Effector memory CD8-positive, alpha-beta T cell (primary cell): ENCODE measurements at places on chromosomes 2 and 18.
A peak's percentile ranks its signal among the peaks of the same experiment; 100 is the strongest.

GRCh38 chr18:3758531-3758930 lies 308.6 kb downstream of the TGIF1 start:
- no peak for DNase-seq

GRCh38 chr2:105797298-105797819 lies 52.6 kb downstream of the NCK2 start:
- peak; percentile 38 for DNase-seq

- DNase-seq, result no peak
These were observed 343.8 kb downstream of the EPHA4 start for GRCh38 chr2:221228214-221228769.

- DNase-seq, result no peak
These were observed 163.0 kb downstream of the MREG start for GRCh38 chr2:215850380-215850779.

DNA sequence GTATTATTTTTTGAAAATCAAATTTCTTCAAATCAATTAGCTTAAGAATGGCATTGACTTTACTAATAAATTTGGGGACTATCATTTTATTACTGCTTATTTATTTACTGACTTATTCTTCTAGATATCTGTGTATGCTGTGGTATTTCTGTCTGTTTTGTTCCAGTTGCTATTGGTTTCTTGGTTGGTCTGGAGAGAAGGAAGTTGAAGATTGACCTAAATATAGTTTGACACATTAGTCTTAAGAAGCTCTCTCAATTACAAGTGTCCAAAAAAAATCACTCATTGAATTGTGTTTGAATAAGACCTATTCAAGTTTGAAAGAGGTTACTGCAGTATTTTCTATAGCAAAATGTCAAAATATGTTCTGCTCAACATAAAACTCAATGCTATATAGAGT lies 153.3 kb upstream of the KYNU start:
- no peak for DNase-seq

- DNase-seq, result no peak
These were observed 355.9 kb downstream of the EIPR1 start for GRCh38 chr2:3021720-3022119.

GRCh38 chr2:105701042-105701441 lies 43.7 kb upstream of the NCK2 start:
- no peak for DNase-seq

DNA sequence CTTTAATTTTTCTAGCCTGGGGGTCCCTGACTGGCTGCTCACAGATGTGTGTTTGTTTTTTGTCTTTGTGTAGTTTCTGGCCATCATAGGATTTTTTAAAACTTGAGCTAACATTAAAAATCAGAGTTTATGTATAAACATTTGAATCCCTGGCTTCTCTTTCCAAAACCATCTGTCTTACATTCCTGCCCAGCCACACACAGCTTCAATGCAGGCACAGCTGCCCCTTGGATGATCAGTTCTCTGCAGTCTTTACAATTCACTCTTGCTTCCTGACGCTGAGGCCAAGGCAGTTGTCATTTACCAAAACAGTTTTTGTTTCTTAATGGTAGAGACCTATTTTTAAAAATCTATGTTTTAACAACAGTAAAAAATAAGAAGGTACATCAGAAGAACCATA lies 169.2 kb upstream of the LRRTM1 start:
- no peak for DNase-seq

DNA sequence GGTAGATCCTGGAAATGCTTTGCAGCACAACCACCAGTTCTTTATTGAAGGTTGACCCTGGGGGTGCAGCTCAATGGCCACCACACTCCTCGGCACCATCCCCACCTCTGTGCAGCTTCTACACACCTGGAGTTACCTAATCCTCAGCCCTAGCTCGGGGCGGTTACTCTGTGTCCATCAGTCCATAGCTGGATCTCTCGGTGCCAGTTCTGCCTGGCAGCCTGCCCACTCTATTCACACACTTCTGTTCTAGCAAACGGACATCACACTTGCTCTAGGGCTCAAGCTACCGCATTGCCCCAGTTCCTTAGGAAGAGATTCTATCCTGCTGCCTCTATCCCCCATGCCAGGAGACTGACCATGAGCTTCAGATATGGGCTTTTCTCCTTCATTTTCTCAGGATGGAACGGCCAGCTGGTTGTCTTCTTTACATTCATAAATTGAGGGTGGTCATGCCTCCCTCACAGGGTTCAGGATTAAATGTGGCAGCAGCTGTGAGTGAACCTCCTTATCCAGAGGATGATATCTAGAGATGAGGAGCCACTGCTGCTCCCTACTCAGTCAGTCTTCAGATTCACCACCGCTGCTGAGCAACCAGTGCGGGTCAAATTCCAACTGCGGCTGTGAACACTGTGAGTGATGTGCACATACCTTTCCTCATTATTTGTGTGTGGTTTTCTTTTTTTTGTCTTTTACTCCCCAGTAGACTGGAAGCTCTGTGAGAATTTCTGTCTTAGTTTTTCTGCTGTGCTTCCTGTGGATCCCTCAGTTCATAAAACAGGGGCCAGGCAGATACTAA lies 66.9 kb upstream of the TRIB2 start:
- no peak for DNase-seq

DNA sequence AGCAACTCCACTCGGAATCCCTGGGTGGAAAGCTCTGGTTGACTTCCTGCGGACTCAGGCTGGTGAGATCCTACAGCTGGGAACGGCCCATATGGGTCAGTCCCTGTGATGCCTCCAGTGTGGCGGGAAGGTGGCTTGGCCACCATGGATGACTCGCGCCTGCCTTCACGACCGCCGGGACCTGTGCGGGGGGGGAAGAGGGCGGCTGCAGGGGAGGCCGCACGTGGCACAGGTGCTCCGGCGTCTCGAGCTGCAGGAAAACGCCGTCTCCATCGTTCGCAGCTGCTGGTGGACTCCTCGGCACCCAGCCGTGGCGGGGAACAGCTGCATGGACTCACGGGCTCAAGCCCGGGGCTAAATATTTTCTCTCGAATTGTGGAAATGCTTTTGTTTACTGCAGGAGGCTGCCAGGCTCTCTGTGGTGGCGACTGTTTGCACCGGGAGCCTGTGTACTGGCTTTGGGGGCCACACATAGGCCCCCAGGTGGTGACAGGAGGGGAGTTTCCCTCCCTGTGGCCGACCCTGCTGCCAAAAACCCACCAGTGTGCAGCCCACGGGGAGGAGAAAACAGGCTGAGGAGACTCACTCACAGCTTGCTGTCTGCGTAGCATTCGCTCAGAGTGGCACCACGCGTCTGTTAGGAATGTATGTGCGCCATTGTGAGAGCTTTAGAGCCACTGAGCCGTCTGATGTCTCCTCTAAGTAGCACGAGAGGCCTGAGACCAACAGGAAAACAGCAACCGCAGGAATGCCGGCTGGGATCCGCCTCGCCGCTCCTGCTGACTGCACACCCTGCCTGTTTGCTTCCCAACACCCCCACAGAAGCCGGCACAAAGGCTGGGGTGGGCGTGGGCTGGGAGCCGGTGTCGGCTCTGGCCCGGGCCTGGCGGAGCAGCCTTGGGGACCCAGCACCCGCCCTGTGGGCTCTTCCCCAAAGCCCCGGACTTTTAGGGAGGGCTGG lies 89.2 kb downstream of the NFATC1 start:
- DNase-seq, result no peak

GRCh38 chr2:3741867-3742602 lies 38.7 kb downstream of the DCDC2C start:
- no peak for DNase-seq

DNA sequence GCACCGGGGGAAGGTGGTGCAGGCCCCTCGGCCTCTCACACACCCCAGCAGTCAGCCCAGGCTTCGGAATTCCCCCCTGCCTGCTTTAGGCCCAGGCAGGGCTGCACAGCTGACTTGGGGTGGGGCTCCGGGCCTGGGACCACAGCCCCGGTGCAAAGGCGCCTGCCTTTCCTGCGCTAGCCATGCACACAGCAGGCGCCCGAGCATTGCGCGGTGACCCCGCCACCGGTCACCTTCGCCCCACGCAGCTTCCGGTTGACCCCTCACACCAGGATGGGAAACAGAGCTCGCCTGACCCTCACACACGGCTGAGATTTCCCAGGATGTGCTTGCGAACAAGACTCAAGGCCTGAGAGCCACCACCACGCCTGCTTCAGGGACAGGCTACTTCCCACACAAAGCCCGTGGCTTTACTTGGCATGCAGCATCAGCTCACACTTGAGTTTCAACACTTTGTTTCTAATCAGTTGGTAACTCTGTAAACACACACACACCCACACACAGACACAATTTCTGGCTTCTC lies 46.0 kb downstream of the SLC66A2 start:
- DNase-seq, result no peak

GRCh38 chr18:23515911-23516546 lies 12.7 kb downstream of the RMC1 start:
- DNase-seq, result peak; percentile 71

GRCh38 chr18:49206717-49207116 lies 253.7 kb downstream of the DYM start:
- no peak for DNase-seq

DNA sequence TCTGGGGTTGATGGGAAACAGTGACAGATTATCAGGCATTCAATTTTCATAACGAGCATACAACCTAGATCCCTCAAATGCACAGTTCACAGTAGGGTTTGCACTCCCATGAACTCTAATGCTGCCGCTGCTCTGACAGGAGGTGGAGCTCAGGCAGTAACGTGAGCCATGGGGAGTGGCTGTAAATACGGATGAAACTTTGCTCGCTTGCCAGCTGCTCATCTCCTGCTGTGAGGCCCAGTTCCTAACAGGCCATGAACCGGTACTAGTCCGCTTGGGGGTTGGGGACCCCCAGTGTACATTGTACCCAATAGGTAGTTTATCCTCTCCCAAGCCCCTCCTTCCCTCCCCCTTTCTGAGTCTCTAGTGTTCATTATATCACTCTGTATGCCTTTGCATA lies 94.6 kb downstream of the PTH2R start:
- DNase-seq, result no peak

GRCh38 chr2:28053597-28053996 lies 163.1 kb downstream of the BABAM2 start:
- DNase-seq, result no peak

- no peak for DNase-seq
These were observed 78.4 kb downstream of the CCDC93 start for GRCh38 chr2:117935456-117935855.

GRCh38 chr18:49072940-49073339 lies 122.2 kb upstream of the SMAD7 start:
- DNase-seq, result no peak

DNA sequence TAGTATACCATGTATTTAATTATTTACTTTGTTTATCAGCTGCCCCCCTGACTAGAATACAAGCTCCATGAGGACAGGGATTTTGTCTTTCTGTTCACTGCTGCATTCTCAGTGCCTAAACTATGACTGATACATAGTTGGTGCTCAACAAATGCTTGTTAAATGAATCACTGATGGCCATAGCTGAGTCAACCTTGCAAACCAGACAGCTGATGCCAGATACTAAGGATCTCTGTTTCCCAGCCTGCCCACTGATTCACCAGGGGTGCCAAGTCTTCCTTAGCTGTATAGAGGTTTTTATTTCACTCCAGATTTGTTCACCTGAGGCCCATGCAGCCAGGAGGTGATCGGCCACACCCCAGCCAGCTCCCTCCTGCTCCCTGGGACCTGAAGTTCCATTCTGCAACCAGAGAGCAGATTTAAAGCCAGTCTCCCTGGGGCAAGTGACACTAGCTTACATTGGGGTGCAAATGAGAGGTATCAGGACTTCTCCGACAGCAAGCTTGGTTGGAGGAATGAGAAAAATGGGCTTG lies 92.2 kb downstream of the C1QL2 start:
- DNase-seq, result no peak

DNA sequence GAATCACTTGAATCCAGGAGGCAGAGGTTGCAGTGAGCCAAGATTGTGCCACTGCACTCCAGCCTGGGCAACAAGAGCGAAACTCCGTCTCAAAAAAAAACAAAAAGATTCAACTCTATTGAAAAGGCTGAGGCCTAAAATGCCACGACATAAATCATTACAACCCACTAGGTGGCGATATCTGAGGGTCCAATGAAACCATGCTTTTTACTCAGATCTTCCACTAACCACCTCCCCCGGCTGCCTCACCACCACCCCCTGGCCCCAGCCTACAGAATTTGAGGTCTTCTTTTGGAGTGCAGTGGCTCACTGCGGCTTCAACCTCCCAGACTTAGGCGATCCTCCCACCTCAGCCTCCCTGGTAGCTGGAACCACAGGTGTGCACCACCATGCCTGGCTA lies 57.5 kb downstream of the AP1S3 start:
- peak; percentile 38 for DNase-seq

- DNase-seq, result peak; percentile 57
These were observed 35.5 kb upstream of the CTDP1 start for GRCh38 chr18:79644006-79644665.

DNA sequence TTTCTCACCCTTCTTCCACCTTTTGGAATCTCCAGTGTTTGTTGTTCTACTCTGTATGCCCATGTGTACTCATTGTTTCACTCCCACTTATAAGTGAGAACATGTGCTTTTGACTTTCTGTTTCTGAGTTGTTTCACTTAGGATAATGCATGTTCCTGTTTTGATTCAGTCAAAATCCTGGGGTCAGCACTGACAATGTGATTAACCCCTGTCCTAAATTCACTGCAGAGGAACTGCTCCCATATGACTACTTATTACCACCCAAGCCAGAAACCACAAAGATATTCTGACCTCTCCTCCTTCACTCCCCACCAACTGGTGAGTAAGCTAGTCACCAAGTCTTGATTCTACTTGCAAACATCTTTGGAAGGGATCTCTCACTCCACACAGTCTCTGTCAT lies 251.4 kb upstream of the TCF4 start:
- no peak for DNase-seq

DNA sequence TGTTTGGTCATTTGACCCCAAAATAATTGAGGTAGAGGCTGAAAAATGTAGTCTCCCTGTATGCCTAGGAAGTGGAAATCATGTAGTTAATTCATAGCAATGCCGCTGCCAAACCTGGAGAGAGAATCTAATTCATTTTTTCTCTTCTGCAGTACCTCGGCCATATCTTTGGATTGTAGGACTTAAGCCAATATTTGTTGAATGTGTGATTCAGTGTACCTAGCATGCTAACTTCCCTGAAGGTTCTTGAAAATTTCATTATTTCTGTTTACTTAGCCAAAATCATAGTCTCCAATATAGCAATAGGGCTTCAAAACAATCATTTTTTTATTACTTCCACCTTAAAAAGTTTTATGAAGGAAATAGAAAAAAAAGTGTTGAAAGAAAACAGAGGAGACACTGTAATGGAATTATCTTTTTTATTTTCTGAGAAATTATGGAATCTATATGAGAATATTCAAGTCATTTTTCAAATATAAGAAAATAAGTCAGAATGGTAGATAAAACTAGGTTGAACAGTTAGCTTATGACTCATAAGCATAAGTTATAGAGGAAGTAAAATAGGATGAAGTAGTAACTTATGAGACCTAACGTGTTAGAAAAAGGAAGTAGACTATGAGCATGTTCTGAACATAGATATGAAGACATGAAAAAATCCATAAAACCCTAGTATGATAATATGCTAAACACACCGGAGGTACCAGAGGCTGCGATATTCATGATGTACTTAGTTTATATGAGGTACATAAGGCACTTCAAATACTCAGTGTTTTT lies 35.2 kb upstream of the CDH19 start:
- DNase-seq, result no peak

DNA sequence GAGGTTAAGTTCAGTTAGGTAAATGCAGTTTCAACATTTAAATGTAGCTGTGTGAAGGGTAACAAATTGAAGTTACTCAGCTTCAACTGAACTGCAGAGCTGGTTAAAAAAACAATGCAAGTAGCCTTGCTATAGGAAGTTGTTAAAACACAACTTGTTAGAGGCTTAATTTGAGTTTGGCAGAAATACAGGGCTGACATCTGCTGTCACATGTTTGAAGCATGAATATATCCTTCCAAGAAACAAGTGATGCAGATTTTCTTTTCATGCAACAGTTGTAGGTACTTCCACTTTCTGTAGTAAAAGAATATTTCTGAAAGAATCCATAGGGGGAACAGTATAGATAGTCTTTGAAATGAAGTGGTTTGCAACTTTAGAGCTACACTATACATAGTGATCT lies 208.7 kb upstream of the RASGRP3 start:
- DNase-seq, result no peak
